IMR-90 (cell line): ENCODE measurements at places on chromosomes 1 and 21. TPM values are rescaled to one million over a fixed set of nuclear protein-coding genes. Genes with fewer than 3 reads are reported as not detected.

GRCh38 chr21:20016435-20017005 lies 981.7 kb upstream of the NCAM2 start:
- H3K27ac ChIP-seq = no peak overlapping the region
- no peak for DNase-seq
- H3K4me1 ChIP-seq = no peaks in the 10 kb centered on the region
- H3K36me3 ChIP-seq = no peaks in the 10 kb centered on the region
- H3K4me3 ChIP-seq = no peak overlapping the region

- H3K4me3 ChIP-seq = no peak overlapping the region
- no peaks in the 10 kb centered on the region for H3K27me3 ChIP-seq
- no peak overlapping the region for H3K27ac ChIP-seq
- H3K4me1 ChIP-seq = no peaks in the 10 kb centered on the region
Observed at GRCh38 chr1:173275496-173275895, 68.4 kb upstream of the TNFSF4 start.

GRCh38 chr1:32746130-32746529 lies 43.6 kb upstream of the SYNC start:
- no peak for DNase-seq
- H3K4me1 ChIP-seq = peaks cover 9% of the 10 kb centered on the region
- H3K27ac ChIP-seq = no peak overlapping the region
- no peaks in the 10 kb centered on the region for H3K27me3 ChIP-seq
- H3K36me3 ChIP-seq = no peaks in the 10 kb centered on the region

DNA sequence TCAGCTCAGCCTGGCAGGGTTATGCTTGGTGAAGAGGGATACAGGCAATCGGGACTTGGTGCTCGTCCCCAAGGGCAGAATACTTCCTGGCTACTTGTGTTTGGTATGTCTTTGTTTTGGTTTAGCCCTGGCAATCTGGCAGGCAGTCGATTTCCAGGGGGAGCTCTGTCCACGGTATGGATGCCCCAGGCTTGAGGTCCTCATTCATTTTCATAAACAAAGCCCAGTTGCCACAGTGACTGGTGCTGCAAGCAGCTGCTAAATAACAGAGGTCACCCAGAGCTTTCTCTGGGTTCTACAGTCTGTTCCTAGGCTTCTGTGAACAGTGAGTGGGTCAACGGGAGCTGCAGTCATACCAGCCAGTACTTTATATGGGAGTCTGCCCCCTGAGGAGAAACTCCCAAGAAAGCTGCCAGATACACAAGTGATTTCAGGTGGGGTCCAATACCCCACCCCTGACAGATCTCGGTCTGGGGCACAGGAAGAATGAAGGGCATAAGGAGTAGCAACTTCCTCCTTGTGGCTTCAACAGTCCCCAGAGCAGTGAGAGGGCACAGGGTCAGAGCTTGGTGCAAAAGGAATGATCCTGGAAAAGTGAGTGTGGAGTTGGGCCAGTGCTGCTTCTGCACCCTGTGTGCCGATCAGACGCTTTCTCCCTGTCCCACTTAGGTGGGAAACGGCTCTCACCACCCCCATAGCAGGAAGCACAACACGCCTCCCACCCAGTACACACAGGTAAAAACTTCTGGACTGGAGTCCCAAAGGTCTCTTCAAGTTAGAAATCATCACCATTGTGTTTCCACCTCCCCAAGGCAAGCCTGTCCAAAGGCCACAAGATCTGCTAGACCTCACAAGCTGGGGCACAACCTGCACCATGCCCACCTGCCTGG lies 55.5 kb downstream of the TGFBR3 start:
- no peak overlapping the region for H3K4me3 ChIP-seq
- H3K4me1 ChIP-seq = peaks cover 12% of the 10 kb centered on the region
- H3K36me3 ChIP-seq = no peaks in the 10 kb centered on the region
- H3K27me3 ChIP-seq = no peaks in the 10 kb centered on the region

GRCh38 chr21:43849532-43850299 lies 15.3 kb upstream of the AGPAT3 start:
- no peaks in the 10 kb centered on the region for H3K4me1 ChIP-seq
- H3K36me3 ChIP-seq = no peaks in the 10 kb centered on the region
- H3K4me3 ChIP-seq = no peak overlapping the region
- DNase-seq = no peak

FOXD2 gene
- under 0.01 TPM in 2 replicates for total RNA-seq

SHE gene
- not detected in 2 replicates for total RNA-seq
